ENCODE measurements at places on chromosomes 1 and 21. TPM values are rescaled to one million over a fixed set of nuclear protein-coding genes. Genes with fewer than 3 reads are reported as not detected.

Gene HSD3B2
- total RNA-seq, result 10.1 TPM

Gene FAAP20
- total RNA-seq, result 92.3 TPM

Gene FAM76A
- total RNA-seq, result 16.7 TPM

Gene MIS18A
- 3.4 TPM for total RNA-seq

Gene FCRL5
- 0.49 TPM for total RNA-seq

Gene PADI1
- total RNA-seq, result 46.4 TPM

Gene RHBDL2
- total RNA-seq, result 9.6 TPM

Gene NFIA
- total RNA-seq, result 59.2 TPM

Gene CRYAA
- total RNA-seq, result not detected

Gene NID1
- 154 TPM for total RNA-seq
